T47D (cell line): ENCODE measurements at places on chromosomes 12 and 14.

GRCh38 chr12:59250766-59251165, 330.5 kb upstream of the LRIG3 start:
- DNase-seq = no peak

DNA sequence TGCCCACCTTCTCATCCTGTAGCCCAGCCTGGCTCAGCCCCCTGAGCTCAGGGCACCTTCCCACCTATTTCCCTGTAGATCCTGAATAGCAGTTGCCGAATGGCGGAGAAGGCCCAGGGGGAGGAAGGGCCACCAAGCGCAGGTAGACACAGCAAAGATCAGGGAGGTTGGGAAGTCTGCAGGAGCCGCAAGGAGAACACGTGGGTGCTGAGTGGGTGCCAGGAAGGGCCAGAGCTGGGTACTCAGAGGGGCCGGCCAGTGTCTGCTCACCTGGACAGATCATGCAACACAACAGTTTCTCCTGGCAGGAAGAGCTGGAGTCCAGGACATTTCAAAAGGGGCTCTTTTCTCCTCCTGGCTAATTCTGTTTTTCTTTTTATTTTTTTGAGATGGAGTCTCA, 30.6 kb downstream of the CHGA start:
- no peak for DNase-seq

DNA sequence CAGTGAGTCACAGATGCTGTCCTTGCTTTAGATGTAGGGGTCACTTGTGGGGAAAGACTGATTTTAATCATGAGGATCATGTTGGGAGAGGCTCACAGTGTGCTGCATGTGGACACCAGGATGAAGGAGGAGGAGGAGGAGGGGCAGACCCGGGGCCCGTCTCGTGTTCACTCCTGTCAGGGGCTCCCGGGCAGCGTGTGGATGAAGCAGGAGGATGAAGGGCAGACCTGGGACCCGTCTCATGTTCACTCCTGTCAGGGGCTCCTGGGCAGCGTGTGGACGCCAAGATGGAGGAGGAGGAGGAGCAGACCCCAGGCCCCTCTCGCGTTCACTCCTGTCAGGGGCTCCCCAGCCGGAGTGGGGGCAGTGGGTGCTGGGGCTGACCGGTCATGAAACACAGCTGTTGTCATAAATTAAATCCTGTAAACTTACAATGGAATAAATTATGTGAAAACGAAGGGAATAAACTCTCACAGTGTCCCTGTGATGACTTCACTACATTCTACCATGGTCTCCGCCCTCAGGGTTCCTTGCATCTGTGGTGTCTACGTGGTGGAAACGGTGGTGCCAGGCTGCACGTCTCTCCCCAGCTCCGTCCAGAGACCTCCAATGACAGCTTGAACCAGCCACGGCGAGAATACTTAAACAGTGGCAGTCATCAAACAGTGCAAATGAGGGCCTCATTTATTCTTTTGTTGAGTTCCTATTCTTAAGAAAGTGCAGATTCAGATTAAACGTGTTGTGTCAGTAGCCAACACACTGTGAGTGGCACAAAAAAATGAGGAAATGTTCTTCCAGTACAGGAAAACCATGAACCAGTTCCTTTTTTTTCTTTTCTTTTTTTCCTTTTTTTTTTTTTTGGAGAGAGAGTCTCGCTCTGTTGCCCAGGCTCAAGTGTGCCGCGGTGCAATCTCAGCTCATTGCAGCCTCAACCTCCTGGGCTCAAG, 37.7 kb upstream of the SFSWAP start:
- no peak for DNase-seq

GRCh38 chr14:95330591-95331370, 11.1 kb upstream of the CLMN start:
- no peak for DNase-seq

DNA sequence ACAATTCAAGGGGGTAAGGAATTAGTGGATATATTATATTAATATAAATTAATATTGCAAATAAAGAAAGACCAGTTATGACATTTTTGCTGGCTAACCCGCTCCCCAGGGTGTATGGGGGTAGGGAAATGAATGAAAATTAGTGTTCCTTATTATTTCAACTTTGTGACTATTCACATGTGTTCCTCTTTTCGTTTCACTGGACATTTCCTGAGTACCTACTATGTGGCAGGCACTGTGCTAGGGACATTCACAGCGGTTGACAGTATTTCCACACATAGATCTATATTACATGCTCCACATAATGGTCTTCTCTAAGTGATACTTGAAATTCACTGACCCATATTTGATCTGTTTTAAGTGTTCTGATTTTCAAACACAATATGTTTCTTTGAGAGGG, 129.8 kb upstream of the USP15 start:
- no peak for DNase-seq

DNA sequence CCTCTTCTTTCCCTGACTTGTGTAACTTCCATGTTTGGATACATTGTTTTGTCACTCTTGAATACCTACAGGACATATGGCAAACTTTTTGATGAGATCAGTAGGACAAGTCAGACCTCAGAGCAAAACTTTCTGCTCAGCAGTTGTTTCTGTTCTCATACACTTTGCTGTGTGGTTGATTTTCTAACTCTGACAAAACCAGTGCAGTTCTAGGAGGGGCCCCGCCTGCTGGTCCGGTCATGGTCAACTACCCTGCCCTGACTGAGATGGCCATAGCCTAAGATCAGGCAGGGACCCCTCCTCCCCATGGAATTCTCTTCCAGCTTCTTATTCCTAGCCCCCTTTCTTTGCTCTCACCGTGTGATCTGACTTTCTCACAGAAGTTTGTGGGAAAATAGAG, 92.8 kb downstream of the OTOGL start:
- DNase-seq = no peak

GRCh38 chr14:33714527-33715226, 236.2 kb downstream of the EGLN3 start:
- DNase-seq = no peak

DNA sequence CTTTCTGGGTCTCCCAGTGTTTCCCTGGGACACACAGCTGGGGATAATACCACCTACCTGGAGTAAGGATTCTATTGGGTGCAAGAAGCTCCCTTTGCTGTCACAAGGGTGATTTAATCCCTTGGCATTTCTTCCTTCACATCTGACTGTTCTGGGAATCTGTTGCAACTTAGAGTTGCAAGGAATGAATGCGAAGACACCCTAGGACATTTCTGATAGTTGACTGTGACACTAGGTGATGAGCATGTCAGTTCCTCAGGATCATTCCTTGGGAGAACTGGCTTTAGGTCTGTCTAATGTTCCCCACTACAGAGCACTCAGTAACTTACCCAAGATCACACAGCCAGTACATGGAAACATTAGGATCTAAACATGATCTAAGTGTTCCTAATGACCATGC, 593.6 kb downstream of the NRXN3 start:
- no peak for DNase-seq

GRCh38 chr14:104582662-104583061, 3.1 kb downstream of the C14orf180 start:
- DNase-seq = peak; percentile 77

DNA sequence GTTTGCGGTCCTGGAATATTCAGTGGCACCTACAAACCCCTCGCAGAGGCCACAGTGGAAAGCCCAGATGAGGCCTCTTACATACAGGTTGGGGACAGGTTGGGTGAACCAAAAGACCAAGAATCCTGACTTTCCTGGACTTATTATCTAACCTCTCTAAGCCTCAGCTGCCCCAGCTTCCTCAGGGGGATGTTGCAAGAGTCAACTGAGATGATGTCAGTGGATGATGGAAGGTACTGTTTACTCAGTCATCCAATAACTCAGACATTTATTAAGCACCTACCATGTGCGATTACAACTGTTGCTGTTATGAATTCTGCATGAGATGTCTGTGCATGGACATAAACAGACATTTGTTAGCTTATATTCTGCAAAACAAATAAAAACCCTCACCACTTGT, 72.8 kb downstream of the RFX4 start:
- DNase-seq = no peak

- DNase-seq = no peak
Measured at GRCh38 chr14:95355422-95355821, 35.7 kb upstream of the CLMN start.

- no peak for DNase-seq
Measured at GRCh38 chr12:88985011-88985410, 367.3 kb downstream of the DUSP6 start.

GRCh38 chr12:103813949-103814348, 27.1 kb downstream of the NT5DC3 start:
- no peak for DNase-seq

- DNase-seq = no peak
Measured at GRCh38 chr12:131101006-131101405, 147.3 kb downstream of the ADGRD1 start.

DNA sequence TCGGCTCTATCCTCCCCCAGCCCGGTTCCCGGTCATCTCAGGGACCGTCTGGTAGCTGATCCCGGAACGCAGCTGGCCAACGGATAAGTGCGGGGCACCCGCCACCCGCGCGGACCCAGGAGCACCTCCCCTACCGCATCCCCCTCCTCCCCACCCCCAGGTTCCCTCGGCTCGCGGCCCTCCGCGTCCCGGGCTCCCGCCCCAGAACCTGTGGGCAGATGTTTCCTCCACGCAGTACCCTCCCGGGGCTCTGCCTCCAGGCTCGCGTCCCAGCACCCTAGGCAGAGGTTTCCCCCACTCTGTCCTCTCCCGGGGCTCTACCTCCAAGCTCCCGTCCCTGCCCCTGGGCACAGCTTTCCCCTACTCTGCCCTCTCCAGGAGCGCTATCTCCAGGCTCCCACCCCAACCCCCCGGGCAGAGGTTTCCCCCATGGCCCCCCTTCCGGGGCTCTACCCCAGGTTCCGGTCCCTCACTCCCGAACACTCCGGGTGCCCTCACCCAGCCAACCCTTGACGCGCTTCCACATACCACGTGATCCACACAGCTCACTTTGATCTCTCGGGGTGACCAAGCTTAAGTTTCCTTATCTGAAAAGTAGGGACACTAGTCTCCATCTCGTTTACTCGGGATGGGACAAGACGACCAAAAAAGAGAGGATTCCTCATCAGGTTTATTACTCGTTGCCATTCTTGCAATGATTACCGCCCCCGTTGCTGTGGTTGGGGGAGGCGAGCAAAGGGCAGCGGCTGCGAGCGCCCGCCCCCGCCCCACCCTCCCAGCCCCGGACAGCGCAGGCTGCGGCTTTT, at the start of gene CCDC38:
Gene CCDC38 (minus strand): TSS at position 91 of the 806 bp plus-strand sequence. CDS start 6,105 bp downstream, outside the sequence.
- DNase-seq = peak; percentile 57
